ENCODE measurements at places on chromosomes 3 and 15. TPM values are rescaled to one million over a fixed set of nuclear protein-coding genes. Genes with fewer than 3 reads are reported as not detected.

Gene SHC4
- 0.72 TPM for total RNA-seq

Gene DUOXA2
- total RNA-seq = not detected

Gene ZNF860
- total RNA-seq = 0.32 TPM

Gene OSTN
- total RNA-seq = not detected

Gene XIRP1
- total RNA-seq = not detected

Gene MYH15
- total RNA-seq = 0.18 TPM

Gene DNAH12
- total RNA-seq = not detected

Gene SEMA7A
- total RNA-seq = 1.6 TPM

Gene C3orf20
- total RNA-seq = not detected

Gene CDHR4
- not detected for total RNA-seq

Gene ZNF592
- total RNA-seq = 9.4 TPM

Gene ZNF774
- 0.32 TPM for total RNA-seq

Gene MESP2
- not detected for total RNA-seq

Gene SERPINI2
- total RNA-seq = not detected

Gene SPSB4
- not detected for total RNA-seq

Gene MLF1
- total RNA-seq = 4.9 TPM

Gene EIF4A2
- total RNA-seq = 240 TPM

Gene OR5K2
- not detected for total RNA-seq

Gene IL5RA
- total RNA-seq = not detected

Gene RHOV
- not detected for total RNA-seq

Gene PLA2G4D
- not detected for total RNA-seq

Gene C15orf40
- total RNA-seq = 7.4 TPM

Gene FOXL2NB
- not detected for total RNA-seq

Gene RARB
- 5.2 TPM for total RNA-seq

Gene SIDT1
- not detected for total RNA-seq

Gene APOD
- total RNA-seq = 45.9 TPM

Gene FOXP1
- total RNA-seq = 27.4 TPM

Gene PP2D1
- not detected for total RNA-seq

Gene IL17RC
- 50.9 TPM for total RNA-seq

Gene CBLB
- 24.2 TPM for total RNA-seq

Gene USP4
- total RNA-seq = 6.0 TPM

Gene UBP1
- 54.5 TPM for total RNA-seq

Gene GOLGA6A
- total RNA-seq = not detected

Gene PRTG
- total RNA-seq = 5.8 TPM

Gene RYR3
- total RNA-seq = not detected

Gene KLF13
- 30.0 TPM for total RNA-seq

Gene CDAN1
- 8.1 TPM for total RNA-seq

Gene ROPN1
- total RNA-seq = not detected

Gene ADAMTS7
- total RNA-seq = 16.8 TPM

Measured in cardiac atrium fibroblast (primary cell).